ENCODE measurements at places on chromosomes 3 and 15. TPM values are rescaled to one million over a fixed set of nuclear protein-coding genes. Genes with fewer than 3 reads are reported as not detected.

The STX19 gene
- total RNA-seq, result not detected

The MCF2L2 gene
- total RNA-seq, result 0.22 TPM

The GP9 gene
- total RNA-seq, result not detected

The RAF1 gene
- total RNA-seq, result 115 TPM

The IGDCC3 gene
- total RNA-seq, result 0.10 TPM

The GHSR gene
- total RNA-seq, result not detected

The LYZL4 gene
- not detected for total RNA-seq

- no peak for DNase-seq
Observed at GRCh38 chr3:176403531-176403930, 793.8 kb downstream of the TBL1XR1 start.

GRCh38 chr3:158379517-158379916, 191.5 kb upstream of the MLF1 start:
- no peak for DNase-seq

DNA sequence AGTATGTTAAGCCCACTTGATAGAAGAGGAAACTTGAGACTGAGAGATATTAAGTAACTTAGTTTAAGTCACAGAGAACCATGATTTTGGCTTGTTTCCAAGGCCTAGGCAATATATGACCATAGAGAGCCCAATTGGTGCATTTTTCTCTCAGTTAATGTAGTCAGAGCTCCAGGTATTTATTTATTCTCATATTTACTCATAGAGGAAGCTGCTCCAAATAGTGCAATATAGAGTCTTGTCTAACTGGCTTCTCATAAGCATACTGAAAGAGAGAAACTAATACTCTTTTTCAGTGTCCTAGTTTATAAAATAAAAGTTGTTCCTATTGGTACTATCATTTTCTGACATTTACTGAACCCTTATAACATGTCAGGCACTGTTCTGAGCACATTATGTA, 15.2 kb downstream of the TRNT1 start:
- DNase-seq, result no peak

- peak; percentile 72 for DNase-seq
Observed at GRCh38 chr3:37243820-37244748, 69.7 kb upstream of the LRRFIP2 start.

- no peak for DNase-seq
Observed at GRCh38 chr3:120705884-120706582, 24.0 kb upstream of the HGD start.

- peak; percentile 76 for DNase-seq
Observed at GRCh38 chr15:52021128-52021671, 2.2 kb downstream of the MAPK6 start.

DNA sequence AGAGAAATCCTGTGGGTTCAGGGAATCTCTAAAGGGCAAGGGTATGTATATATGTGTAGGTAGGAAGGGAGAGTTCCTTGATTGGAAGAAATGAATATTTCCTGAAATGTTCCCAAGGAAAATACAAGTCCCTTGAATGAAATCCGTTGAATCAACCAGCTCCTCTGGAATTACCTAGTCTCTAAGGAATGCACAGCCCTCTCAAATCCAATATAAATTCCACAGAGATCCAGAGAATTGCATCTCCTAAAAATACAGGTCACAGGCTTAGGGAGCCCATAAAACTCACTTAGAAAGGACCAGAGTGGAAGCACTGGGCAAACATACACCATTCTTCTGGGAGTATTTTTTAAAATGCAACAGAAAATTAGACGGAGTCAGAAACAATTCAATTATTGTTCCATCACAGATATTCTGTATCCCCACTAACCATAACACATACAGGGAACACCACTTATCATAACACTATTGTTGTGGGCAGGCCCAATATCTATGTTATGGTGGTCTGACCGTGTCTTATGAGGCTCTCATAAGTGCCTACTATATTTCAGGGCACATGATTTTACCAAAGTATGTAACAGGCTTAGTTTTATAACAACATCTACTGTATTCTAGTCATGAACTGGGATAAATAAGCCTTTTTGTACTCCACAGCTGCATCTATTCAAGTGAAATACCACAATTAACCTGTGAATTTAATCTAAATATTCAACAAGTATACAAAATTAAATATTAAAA, 43.7 kb downstream of the IGSF11 start:
- no peak for DNase-seq

- DNase-seq, result no peak
Observed at GRCh38 chr3:160398820-160399124, 253 bp downstream of the IFT80 start.

DNA sequence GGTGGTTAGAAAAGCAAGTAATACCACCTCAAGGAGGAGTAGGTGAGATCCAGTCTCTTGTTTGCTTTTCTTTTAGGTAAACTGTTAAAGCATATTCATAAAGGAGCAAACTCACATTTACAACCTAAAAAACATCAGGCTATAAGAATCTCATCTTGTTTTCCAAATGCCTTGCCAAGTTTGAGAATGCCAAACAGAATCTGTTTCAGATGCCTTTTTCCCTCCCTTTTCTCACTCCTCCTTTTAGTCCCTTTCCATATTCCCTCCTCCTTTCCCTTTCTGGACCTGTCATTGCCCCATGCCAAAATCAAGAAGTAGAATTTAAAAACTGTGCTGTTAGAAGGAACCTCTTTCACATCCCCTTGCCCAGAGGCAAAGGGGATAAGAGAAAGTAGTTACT, 140.3 kb downstream of the ARPP21 start:
- DNase-seq, result no peak

DNA sequence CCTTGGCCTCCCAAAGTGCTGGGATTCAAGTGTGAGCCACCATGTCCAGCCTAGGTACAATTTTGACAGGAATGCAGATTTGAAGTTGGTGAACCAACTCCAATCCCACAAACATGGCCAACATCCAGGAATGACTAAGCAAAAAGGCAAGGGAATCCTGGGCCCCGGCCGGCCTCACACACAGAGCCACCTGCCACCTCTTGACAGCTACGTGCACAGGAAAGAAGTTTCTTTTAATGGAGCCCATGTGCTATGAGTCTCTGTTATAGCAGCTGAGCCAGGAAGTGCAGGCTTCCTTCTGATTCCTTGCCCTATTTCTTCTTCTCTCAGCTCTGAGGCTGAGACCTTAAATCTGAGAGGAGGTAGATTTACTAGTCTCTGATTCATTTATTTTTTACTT, 8.8 kb downstream of the TMEM40 start:
- DNase-seq, result peak; percentile 91

DNA sequence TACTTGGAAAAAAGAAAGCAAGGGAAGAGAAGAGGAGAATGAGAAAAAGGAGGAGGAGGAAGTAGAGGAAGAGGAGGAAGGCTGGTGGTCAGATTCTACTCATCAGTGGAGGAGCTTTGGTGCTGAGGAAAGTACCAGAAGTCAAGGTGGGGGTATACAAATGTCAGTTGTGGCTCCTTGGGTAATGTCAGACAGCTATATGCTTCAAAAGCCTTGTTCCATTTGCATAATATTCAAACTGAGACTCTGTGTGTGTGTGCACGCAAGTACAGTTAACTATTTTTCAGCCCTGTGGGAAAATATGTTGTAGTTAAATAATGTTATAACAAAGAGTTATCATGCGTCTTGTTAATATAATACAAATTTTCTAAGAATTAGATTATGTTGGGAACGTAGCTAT, 609.7 kb downstream of the PDCD6IP start:
- no peak for DNase-seq
